Activated CD4-positive, alpha-beta T cell treated with anti-CD3 and anti-CD28 coated beads for 1 hour (primary cell): ENCODE measurements at places on chromosomes 1 and 21.

DNA sequence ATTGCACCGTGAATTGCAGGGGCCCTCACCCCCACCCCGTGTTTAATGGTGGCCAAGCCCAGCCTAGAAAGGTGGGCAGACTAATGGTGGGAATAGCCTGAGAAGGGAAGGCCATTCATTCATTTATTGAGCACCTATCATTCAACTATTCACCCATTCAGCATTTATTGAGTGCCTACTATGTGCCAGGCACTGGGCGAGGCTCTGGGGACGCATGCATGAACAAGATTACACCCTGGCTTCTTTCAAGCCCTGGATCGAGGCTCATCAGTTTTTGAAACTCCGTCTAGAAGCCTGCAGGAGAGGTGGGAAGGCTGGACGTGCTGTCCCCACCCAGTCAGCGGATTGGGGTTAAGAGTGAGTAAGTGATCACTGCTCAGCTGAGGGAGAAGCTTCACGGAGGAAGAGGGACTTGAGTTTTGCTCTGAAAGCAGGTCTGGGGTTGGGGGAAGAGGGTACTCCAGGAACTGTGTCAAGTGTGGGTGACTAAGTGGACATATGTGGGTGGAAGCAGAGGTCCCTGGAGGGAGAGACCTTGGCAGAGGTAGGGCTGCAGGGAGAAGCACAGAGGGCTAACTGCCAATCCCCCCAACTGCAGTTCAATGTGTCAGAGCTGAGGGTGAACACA lies 35.6 kb downstream of the MEF2D start:
- no peak for DNase-seq

DNA sequence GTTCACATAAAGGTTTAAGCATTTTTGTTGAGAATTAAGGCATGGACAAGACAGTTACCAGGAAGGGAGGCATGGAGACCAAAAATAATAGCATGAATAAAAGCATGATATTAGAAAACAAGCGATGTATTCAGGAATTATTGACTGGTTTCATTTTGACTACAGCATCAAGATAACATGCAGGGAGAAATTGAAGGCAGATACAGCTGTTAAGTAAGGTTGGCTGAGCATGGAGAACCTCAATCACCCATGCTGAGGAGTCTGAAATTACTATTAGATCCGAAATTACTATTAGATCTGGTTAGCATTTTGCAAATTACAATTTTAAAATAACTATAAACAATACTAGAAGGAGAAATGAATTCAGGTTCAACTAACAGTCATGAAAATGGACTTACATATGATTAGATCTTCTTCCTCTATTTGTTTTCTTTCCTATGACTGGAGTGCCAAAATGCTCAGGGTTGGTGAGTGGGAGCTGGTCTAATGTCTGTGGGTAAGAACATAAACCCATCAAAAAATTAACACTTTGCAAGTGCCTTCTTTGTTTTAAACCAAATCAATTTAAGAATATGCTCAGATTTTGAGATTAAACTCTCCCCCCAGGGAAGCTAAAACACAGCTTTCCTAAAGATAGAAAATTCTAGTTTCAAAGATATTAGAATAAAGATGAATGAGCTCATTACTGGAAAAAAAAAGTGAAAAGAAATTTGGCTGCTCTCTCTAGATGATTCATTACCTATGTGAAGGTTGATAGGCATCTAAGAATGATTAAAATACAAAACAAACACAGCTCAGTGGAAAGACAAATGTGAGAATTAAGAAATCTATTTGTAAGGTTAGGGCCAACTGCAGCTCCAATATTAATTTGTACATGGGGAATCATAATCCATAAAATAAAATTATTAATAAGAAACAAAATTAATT lies 81.7 kb downstream of the ARID4B start:
- DNase-seq = no peak

DNA sequence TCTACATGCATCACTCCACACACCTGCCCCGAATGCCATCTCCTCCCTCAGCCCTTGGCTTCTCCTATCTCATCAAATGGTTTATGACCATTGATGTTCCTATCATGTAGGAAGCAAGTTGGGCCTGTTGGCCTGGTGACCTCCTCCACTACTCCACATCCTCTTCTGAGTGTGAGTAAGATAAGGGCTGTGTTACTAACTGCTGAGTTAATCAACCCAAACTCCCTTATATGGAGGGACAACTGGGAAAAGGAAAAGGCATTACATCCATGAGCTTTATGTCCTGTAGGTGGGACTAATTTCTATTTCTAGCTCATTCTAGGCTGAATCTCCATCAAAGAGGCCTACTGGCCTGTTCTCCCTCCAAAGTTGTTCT lies 57.6 kb downstream of the WLS start:
- DNase-seq = no peak

DNA sequence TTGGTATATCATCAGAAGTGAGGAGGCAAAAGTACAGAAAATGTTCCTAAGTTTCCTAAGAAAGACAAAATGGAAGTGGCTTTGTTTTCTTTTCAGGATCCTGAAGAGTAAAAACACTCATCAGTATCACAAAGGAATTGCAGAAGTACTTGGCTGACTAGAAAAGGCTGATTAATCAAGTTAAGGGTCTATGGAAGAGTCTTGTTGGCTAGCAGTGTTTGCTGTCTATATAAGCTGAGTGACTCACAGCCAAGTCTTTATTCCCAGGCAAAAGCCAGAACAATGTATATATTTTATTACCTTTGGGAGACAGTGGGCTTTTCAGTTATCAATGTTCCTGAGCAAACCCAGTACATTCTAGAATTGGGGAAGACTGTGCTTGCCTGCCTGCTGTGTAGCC lies 777.0 kb downstream of the PLA2G4A start:
- DNase-seq = no peak

GRCh38 chr1:204735042-204735441 lies 49.5 kb upstream of the LRRN2 start:
- no peak for DNase-seq

DNA sequence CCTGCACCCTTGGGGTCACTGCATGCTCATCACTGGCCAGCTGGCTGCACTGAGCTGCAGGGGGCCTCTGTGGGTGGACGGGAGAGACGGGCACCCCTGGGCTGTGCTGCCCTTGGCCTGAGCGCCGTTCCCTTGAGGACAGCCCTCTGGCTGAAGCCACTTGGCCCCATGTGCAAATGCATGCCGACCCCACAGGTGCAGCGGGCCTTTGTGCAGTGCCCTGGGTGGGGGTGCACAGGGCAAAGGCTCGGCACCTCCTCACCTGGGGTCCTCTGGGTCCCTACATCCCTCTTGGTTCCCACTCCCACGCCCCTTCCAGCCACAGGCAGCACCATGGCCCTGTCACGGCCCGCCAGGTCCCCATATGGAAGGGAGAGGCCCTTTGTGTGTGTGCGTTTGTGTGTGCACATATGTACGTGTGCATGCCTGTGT lies 41.3 kb downstream of the COQ8A start:
- DNase-seq = no peak

DNA sequence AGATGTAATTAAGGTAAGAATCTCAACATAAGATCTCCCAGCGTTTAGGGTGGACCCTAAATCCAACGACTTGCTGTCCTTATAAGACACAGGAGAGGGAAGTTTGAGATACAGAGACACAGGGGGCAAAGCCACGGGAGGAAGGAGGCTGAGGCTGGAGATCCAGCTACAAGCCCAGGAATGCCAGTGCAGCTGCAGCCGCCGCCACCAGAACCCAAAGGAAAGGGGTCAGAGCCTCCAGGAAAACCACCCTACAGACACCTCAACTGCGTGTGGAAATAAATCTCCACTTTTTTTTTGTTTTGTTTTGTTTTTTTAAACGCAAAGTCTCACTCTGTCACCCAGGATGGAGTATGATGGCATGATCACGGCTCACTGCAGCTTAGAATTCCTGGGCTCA lies 12.1 kb upstream of the TFF1 start:
- no peak for DNase-seq

- no peak for DNase-seq
These were observed 34.3 kb downstream of the PCNX2 start for GRCh38 chr1:233261206-233261605.

DNA sequence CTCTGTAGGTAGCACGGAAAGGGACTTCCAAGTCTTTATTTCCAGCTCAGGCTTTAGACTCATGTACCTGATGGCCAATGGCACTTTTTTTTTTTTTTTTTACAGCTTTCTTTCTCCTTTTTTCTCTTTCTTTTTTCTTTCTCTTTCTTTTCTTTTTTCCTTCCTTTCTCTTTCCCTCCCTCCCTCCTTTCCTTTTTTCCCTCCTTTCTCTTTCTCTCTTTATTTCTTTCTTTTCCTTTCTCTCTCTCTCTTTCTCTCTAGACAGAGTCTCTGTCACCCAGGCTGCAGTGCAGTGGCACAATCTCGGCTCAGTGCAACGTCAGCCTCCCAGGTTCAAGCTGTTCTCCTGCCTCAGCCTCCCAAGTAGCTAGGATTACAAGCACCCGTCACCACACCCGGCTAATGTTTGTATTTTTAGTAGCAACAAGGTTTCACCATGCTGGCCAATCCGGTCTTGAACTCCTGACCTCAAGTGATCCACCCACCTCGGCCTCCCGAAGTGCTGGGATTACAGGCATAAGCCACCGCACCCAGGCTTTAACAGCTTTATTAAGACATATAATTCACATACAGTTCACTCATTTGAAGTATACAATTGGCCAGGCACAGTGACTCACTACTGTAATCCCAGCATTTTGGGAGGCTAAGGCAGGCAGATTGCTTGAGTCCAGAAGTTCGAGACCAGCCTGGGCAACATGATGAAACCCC lies 5.1 kb upstream of the DCAF8 start:
- DNase-seq = no peak

DNA sequence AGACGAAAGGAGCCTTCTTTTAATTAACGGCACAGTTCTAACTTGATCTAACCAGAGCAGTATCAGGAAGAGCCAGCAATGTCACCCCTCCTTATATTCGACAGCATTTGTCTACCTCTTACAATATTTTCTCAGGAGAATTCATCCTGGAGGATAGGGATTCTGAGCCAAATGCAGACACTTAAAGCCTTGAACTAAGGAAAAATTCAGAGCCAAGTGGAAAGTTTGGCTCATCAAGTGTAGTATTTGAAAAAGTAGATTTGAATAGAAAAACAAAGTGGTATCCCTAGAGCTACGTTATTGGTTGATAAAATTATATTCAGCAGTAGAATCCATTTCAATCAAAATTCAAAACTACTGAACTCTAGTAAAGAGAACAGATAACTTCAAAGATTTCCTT lies 732.0 kb upstream of the ADGRL2 start:
- no peak for DNase-seq

DNA sequence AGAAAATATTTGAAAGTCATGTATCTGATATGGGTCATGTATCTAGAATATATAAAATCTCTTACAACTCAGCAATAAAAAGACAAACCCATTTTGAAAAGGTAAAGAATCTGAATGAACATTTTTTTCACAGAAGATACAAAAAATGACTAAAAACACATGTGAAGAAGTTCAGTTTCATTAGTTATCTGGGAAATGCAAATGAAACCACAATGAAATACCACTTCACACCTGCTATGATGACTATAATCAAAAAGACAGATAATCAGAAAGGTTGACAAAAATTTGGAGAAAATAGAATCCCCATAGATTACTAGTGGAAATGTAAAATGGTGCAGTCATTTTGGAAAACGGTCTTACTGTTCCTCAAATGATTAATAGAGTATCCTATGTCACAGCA lies 631.0 kb downstream of the MRPL39 start:
- DNase-seq = no peak

DNA sequence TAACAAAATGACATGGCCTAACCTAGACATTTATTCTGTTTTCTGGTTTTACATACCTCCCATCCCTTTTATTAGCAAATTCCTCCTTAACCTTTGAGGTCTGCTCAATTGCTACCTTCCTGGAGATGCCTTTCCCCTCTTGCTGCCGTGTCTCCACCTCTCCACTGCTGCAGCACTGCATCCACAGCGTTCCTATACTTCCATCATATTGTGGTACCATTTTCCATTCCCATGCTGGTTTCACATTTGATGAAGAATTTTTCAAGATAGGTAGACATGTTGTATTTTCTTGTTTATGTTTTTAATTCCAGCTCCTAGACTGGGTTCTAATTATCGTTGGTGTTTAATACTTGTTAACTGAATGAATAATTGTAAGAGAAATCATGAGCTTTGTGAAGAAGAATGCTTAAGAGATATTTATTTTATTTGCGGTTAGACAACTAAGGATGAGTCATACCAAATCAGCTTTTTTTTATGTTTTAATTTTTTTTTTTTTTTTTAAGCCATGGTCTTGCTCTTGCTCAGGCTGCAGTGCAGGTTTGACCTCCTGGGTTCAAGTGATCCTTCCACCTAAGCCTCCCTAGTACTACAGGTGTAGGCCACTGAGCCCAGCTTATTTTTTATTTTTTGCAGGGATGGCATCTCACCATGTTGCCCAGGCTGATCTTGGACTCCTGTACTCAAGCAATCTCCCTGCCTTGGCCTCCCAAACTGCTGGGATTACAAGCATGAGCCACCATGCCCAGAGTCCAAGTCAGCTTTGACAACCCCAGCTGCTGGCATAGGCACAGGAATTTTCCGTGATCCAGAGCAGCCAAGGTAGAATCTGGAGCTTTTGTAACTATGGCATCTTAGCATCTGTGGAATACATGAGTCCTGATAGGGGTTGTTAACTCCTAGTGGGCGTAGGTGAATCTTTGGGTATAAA lies 44.0 kb downstream of the ATP6V1G3 start:
- DNase-seq = no peak

DNA sequence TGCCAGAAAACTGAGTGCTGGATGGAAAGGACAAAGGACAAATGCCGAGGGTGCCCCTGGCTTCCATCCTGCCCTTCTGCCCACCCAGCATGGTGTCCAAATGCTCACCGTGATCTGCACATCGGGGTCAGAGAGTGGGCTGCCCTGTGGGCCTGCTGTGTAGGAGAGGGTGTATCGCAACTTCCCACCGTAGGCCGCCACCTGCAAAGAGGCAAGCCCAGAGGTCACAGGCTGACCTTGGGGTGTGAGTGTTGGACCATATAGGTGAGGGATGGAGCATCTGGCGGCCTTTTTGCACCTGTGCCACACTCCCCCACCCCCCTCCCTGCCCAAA lies 53.5 kb downstream of the LDLRAD2 start:
- DNase-seq = no peak

GRCh38 chr1:193229136-193229535 lies 42.7 kb upstream of the B3GALT2 start:
- no peak for DNase-seq

- DNase-seq = no peak
These were observed 78.0 kb downstream of the PDE9A start for GRCh38 chr21:42731264-42732032.

- DNase-seq = no peak
These were observed 93.0 kb upstream of the PBX1 start for GRCh38 chr1:164466001-164466421.

GRCh38 chr1:219323426-219323825 lies 149.7 kb downstream of the LYPLAL1 start:
- DNase-seq = no peak
